H1 (cell line): ENCODE measurements at places on chromosomes 16 and 17.

- DNase-seq: no peak
Observed at GRCh38 chr16:60127196-60127595, 1393.1 kb upstream of the GOT2 start.

DNA sequence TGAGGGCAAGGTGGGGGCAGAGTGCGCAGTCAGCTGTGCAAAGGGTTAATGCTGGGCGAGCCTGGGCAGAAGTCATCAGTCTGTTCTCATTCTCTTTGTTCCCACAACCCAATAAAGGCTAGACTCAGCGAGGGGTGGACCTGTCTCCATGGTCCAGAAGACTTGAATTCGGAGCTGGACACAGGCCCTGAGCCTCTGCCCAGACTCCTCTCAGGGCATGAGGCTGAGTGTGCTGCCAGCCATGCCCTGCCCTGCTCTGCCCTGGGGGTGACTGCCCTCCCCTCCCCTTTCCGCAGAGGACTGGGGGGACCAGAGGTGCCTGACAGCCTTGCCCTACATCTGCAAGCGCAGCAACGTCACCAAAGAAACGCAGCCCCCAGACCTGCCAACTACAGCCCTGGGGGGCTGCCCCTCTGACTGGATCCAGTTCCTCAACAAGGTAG lies 54.5 kb downstream of the MRC2 start:
- no peak for DNase-seq

DNA sequence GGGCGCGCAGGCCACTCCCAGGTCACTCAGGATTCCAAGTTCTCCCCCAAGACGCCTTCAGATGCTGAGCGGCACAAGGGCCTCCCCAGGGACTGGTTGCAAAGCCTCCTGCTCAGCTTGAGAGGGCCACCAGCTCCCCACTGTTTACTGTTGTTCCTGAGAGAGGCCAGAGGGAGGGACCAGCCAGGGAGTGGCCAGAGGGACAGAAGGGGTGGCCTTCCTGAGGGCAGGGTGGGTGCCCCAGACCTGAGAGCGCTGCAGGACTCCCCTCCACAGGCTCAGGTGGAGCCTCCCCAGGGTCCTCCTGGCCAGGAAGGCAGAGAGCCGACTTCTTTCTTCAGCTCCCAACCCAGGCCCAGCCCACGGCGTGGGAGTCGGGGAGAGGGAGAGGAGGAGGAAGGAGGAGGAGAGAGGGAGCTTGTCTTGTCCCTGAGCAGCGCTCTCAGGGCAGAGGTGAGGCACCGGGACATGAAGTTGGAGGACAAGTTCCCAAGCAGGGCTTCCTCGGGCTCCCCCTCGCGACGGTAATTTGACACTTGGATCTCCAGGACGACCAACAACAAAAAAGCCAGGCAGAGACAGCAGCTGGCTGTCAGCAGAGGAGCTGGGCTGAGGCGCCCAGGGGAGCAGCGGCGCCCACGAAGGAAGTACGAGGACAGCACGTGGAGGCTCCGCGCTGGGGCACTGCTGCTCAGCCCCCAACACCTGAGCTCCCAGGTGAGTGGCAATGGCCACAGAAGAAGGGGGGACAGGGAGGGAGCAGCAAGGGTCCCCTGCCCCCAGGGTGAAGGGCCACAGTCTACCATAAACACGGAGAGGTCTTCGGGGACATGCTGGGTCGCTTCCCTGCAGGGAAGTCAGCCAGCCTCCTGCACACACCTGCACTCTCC lies 497 bp downstream of the SMIM5 start:
- peak; percentile 74 for DNase-seq

- DNase-seq: no peak
Observed at GRCh38 chr16:71927383-71927782, 32.1 kb downstream of the IST1 start.

GRCh38 chr17:38352245-38353085 lies 821 bp downstream of the SOCS7 start:
- DNase-seq: peak; percentile 66

- DNase-seq: no peak
Observed at GRCh38 chr17:61641715-61642114, 50.7 kb upstream of the NACA2 start.
